GM03348 (cell line): ENCODE measurements at places on chromosomes 1 and 21.
A peak's percentile ranks its signal among the peaks of the same experiment; 100 is the strongest.

DNA sequence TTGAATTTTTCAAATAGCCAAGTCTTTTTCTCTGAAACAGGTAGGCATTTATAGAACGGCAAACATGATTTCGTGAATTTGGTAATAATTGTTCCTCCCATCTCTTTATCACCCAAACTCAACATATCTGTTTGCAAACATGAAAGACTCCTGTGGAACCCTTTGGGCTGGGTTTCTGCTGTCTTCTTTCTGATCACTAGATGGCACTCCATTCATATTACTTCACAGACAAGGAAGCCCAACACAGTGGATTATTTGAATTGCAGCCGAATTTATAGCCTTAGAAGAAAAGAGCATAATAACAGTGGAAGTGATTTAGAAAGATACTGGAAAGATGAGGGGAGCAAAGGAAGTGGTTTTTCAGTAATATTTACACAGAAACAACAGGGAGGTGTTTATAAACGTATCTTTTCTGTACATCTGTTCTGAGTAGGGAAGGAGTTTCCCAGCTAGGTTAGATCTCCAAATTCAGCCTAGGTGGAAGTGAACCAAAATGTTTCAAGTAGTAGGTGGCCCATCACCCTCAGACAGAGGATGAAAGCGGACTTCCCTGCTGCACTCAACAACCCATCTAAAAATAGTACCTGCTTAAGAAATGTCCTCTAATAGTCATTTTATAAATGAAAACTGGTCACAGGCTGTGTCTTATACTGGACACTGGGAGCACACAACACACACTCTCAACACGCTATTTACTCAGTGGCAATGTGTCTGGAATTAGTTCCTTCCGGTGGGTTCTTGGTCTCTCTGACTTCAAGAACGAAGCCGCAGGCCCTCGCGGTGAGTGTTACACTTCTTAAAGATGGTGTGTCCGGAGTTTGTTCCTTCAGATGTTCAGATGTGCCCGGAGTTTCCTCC, 67.6 kb downstream of the MAP3K21 start:
- peak; percentile 71 for DNase-seq

- DNase-seq, result no peak
Measured at GRCh38 chr1:39328095-39328494, 123.6 kb downstream of the MACF1 start.

GRCh38 chr21:46369520-46370235, 45.7 kb downstream of the PCNT start:
- no peak for DNase-seq

DNA sequence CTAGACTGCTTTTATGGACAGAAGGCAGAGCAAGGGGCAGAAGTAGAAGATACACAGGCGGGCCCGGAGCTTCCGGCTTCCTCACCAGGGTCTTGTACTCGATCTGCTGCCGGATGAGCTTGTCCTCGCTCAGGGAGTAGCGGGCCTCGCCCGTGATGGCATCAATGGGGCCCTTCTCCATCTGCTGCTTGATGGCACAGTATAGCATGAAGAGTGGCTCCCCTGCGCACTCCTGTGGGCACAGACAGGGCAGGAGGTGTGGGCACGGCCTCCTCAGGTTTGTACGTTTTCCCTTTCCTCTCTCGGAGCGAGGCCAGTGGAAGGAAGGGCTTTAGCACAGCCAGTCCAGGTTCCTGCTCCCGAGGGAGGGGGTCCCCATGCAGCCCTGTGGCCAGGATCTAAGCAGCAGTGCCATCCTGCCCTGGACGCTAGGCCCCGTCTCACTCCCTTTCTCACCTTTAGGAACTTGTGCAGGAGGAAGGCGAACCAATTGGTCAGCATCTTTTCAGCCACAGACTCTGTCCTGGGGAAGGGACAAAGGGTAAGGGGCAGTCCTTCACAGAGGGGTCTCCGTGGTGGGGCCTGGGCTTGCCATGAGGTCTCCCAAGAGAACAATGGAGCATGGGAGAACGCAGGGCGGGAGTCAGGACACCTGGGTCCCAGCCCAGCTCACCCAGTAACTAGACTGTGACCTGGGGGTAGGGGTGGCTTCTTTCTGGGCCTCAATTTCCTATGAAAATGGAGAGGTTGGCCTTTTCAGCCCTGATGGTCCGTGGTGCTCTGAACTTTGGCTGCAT, 128.8 kb upstream of the CD34 start:
- DNase-seq, result no peak

DNA sequence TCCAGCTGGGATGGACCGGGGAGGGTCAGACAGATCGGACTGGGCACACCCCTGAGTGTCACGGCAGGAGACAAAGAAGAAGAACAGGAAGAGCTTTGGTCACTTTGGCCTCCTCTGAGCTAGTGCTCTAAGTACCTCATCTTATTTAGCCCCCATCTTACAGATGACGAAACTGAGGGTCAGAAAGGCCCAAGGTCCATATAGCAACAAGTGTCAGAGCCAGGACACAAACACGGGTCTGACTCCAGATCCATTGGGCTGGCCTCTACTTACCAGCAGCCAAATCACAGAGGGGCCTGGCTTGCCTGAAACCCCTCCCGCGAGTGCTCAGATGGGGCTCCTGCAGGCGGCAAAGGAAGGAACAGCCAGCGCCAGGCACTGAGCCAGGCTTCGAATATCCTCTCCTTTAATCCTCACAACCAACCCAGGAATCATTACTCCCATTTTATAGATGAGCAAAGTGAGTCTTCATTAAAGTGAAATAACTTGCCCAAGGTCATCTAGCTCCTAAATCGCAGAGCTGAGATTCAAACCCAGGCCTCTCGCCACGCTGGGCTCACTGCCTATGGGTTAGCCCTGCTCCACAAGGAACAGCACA, 25.7 kb upstream of the SELENON start:
- no peak for DNase-seq

DNA sequence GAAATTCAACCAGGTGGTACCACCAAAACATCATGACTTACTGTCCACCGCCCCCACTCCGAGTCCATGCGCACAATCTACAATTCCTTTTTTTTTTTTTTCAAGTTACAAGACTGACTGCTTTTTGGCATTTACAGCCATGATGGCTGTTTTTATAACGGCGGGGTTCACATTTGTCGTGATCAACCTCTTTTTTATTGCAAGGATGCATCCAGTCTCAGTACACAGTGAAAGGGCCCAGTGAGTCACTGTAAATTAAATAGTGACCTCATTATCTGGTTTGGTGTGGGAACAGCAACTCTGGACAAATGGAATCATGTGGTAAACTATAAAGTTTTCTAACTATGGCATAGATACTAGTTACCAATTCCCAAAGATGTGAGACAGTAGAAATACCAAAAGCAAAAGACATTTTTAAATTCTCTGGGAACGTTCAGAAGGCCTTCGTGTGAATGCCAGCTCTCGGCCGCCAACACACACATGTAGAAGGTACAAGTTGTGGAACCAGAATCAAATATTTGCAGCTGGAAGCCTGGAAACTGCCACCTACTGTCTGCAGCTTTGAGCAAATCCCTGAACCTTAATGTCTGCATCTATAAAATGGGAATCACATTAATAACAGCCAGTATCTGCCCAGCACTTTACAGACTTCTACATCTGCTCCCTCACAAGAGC, 4.9 kb downstream of the GLIS1 start:
- DNase-seq, result no peak

GRCh38 chr1:205301205-205301821, 20.2 kb downstream of the NUAK2 start:
- peak; percentile 95 for DNase-seq

- no peak for DNase-seq
Measured at GRCh38 chr21:41428311-41428710, 2.3 kb downstream of the MX1 start.
